IMR-90 (cell line): ENCODE measurements at places on chromosomes 5 and 9. TPM values are rescaled to one million over a fixed set of nuclear protein-coding genes. Genes with fewer than 3 reads are reported as not detected.

GRCh38 chr5:65137631-65138030 lies 344.1 kb downstream of the ADAMTS6 start:
- H3K4me1 ChIP-seq, result peaks cover 10% of the 10 kb centered on the region
- no peak overlapping the region for H3K4me3 ChIP-seq
- H3K36me3 ChIP-seq, result no peaks in the 10 kb centered on the region
- peak; percentile 26 for DNase-seq

DNA sequence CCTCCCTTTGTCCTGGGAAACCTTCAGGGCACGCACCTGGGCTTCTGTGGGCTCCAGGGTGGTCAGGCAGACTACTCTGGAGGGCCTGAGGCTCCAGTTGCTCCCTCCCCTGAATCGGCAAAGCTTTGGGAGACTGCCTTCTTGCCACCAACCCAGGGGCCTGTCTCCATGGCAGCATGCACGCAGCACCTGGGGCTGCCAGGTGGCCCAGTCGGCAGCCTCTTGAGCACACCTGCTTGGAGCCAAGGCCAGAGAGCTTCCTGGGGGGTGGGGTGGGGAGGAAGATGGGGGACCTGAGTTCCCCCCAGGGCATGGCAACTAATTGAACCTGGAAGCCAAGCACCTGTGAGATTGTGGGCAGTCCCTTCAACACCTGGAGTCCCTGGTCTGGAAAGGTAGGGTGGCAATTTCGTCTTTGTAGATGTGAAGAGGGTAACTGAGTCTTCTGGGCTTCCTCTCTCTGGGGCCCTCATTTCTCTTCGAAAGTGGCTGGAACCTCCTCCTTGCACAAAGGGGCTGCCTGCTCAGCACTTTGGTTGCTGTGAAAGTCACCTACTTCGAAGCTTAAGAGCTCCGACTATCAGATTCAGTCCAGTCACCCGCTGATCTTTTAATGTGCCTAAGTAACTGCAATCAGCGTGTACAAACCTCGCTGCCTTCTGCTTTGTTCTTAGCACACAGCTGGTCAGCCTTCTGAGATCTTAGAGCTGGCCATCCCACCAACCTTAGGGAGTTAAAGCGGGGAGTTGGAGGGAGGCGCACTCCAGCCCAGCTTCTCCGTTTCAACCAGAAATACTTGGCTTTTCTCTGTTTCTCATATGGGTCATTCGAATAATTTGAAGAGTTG lies 4.0 kb downstream of the RNF183 start:
- peaks cover 32% of the 10 kb centered on the region for H3K27me3 ChIP-seq
- H3K4me3 ChIP-seq, result no peak overlapping the region
- no peaks in the 10 kb centered on the region for H3K4me1 ChIP-seq
- H3K27ac ChIP-seq, result no peak overlapping the region
- no peaks in the 10 kb centered on the region for H3K36me3 ChIP-seq
- DNase-seq, result no peak

The PTGDS gene
- total RNA-seq, result not detected in 2 replicates

DNA sequence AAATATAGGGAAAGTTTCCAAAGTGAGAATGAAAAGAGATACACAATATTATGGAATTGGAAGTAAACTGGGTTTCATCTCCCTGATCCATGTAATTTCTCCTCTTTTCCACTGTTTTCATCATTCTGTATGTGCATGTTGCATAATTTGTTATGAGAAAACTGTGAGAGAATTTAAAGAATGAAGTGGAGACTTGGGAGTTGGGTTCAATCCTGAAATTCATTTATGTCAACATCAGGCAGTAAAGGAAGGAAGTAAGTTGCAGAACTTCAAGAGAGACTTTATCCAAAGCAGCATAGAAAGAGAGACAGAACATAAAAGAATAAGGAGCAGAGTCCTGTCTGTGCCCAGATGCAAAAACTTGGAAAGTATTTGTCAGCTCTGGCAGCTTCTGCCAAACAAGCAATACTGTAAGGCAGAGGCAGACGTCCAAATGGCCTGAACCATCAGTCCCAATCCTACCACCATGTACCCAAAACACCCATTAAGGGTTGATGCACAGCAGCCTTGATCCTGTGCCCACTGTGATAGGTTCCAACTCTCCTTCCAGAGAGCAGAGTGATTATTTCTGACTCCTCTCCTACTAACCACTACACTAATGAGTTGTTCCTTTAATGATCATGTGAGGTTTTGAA lies 425.3 kb upstream of the CDH6 start:
- H3K27ac ChIP-seq, result no peak overlapping the region
- H3K4me1 ChIP-seq, result peaks cover 2% of the 10 kb centered on the region; the same call in 1 of the 2 replicates
- H3K36me3 ChIP-seq, result no peaks in the 10 kb centered on the region
- H3K27me3 ChIP-seq, result no peaks in the 10 kb centered on the region

DNA sequence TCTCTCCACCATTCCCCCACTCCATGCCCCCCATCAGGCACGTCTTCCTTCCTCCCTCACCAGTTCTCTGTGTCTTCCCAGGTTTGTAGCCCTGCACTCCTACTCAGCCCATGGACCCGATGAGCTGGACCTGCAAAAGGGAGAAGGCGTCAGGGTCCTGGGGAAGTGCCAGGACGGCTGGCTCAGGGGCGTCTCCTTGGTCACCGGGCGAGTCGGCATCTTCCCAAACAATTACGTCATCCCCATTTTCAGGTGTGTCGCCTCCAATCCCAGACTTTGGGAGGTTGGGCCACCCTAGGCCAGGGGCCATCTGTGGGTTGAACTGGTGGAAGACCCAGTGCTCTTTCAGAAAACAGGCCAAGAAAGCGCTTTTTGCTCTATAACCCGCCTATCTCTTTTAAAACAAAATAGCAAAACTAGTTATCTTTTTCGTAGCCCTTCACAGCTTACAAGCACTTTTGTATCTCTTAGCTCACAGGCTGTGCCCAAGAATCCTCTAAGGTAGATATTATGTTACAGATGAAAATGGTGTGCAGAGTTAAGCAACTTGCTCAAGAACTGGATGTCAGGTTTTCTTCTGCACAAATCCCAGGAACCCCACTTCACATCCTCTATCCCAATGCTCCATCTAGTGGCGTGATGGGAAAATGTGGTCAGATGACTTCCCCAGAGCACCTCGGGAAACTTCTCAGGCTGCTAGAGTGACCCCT lies 56.2 kb downstream of the PLAC8L1 start:
- DNase-seq, result peak; percentile 84
- no peak overlapping the region for H3K4me3 ChIP-seq
- no peaks in the 10 kb centered on the region for H3K36me3 ChIP-seq
- no peaks in the 10 kb centered on the region for H3K27me3 ChIP-seq

The CFAP90 gene
- not detected in 2 replicates for total RNA-seq

The BHMT gene
- not detected in 2 replicates for total RNA-seq

- no peaks in the 10 kb centered on the region for H3K36me3 ChIP-seq
- H3K27me3 ChIP-seq, result no peaks in the 10 kb centered on the region
- H3K4me1 ChIP-seq, result peaks cover 24% of the 10 kb centered on the region
- DNase-seq, result no peak
- H3K27ac ChIP-seq, result no peak overlapping the region
- no peak overlapping the region for H3K4me3 ChIP-seq
These were observed 1.1 kb upstream of the SH3TC2 start for GRCh38 chr5:149063896-149064478.

GRCh38 chr9:117596678-117597077 lies 107.5 kb upstream of the TLR4 start:
- no peaks in the 10 kb centered on the region for H3K27me3 ChIP-seq
- H3K27ac ChIP-seq, result no peak overlapping the region
- no peaks in the 10 kb centered on the region for H3K4me1 ChIP-seq
- H3K4me3 ChIP-seq, result no peak overlapping the region
- DNase-seq, result no peak

DNA sequence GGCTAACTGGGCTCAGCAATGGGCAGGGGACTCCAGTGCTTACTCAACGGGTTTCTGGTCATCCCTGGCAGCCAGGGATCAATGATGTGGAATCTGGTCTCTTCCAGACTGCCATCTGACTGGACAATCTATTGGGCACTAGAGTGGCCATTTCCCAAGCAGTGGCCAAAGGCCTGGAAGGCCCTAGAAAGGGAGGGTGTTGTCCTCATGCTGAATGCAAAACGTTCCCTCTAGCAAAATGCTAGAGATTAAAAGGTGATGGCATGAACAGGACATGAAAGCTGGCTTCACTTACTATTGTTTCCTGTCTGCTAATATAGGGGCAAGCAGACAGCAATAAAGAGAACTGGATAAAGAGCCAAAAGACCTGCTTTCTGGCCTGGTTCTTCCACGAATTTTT lies 254.2 kb upstream of the PANK3 start:
- no peaks in the 10 kb centered on the region for H3K27me3 ChIP-seq
- DNase-seq, result no peak
- no peaks in the 10 kb centered on the region for H3K36me3 ChIP-seq
- no peaks in the 10 kb centered on the region for H3K4me1 ChIP-seq
- no peak overlapping the region for H3K27ac ChIP-seq

GRCh38 chr9:6356904-6357303 lies 28.7 kb downstream of the TPD52L3 start:
- no peaks in the 10 kb centered on the region for H3K27me3 ChIP-seq
- no peaks in the 10 kb centered on the region for H3K36me3 ChIP-seq
- no peak overlapping the region for H3K4me3 ChIP-seq
- no peak overlapping the region for H3K27ac ChIP-seq
- DNase-seq, result no peak

DNA sequence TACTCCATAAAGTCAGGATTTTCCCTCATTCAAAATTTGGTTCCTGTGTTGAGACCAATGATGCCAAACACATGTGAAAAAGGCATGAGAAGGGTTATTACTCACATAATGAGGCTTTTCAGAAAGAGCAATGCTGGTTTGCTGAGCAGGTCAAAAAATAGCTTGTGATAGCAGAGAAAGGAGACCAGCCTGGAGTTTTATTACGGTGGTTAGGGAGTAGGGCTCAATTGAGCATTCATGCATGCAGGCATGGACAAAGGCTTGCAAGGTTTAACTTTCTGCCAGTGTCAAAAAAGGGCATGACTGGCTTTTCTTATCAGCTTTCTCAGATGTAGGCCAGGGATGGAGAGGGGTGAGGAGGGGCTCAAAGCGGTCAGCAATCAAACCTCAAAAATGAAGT lies 628.3 kb downstream of the DNAH5 start:
- no peak for DNase-seq
- H3K36me3 ChIP-seq, result no peaks in the 10 kb centered on the region
- no peaks in the 10 kb centered on the region for H3K4me1 ChIP-seq
- no peaks in the 10 kb centered on the region for H3K27me3 ChIP-seq

DNA sequence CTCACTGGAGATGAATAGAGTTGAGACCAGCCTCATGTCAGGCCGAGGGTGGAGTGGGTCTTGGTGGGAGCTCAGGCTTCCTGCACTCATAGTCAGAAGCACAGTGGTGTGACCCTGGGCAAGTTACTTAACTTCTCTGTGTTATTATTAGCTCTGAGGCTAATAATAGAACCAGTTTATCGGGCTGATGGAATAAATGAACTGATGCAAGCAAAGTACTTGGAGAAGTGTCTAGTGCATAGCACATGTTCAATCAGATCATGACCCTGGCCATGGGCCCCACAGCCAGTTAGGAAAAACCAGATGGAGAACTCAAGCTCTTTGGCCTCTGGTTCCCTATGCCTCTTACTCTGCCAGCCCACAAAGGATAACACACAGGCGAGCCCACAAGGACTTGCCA lies 45.3 kb upstream of the OSMR start:
- DNase-seq, result no peak
- H3K4me3 ChIP-seq, result no peak overlapping the region
- no peaks in the 10 kb centered on the region for H3K36me3 ChIP-seq
- peaks cover 3% of the 10 kb centered on the region for H3K4me1 ChIP-seq

DNA sequence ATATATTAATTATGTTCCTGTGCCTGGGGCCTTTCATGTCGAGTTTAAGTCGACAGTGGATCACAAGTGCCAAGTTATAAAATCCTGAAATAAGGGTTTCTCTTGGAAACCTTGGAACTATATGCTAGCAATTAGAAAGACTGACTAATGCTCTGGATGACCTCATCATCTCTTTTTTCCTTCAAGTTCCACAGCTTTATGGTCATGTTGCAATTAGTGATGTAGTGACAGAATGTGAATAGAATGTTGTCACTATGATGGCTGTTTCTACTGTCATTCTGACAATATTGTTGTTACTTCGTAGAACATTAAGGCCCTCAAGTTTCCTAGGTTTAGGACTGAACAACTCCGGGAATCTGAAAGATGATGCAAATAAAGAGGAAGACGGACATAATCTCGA lies 368.0 kb upstream of the SEMA6A start:
- no peak overlapping the region for H3K4me3 ChIP-seq
- H3K27me3 ChIP-seq, result no peaks in the 10 kb centered on the region
- DNase-seq, result no peak
- H3K4me1 ChIP-seq, result no peaks in the 10 kb centered on the region
- H3K27ac ChIP-seq, result no peak overlapping the region
- no peaks in the 10 kb centered on the region for H3K36me3 ChIP-seq

DNA sequence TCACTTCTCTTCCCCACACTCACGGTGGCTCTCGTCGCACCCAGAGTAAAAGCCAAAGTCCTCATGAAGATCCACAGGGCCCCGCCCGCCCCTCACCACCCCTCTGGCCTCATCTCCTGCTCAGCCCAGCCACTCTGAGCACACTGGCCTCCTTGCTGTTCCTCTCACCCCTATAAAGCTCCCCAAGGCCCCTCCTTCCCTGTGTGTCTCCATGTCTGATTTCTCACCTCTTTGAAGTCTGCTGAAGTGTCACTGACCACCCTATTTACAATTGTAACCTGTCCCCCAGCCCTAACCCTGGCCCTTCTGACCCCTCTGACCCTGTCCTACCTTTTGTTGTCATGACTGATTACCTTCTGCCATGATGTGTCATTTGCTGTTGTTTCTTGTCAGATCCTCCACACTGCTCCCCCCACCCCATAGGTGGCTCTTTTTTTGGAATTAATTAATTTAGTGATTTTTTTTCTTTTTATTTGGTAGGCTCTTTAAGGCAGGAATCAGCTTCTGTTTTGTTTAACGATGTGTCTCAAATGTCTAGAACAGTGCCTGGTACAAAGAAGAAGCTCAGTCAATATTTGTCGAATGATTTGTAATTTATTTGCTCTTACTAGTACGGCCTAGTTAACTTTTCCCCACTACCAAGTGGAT lies 90.2 kb downstream of the IQGAP2 start:
- no peak overlapping the region for H3K27ac ChIP-seq
- H3K4me3 ChIP-seq, result no peak overlapping the region
- no peak for DNase-seq
